ENCODE measurements at places on chromosomes 2 and 18.

GRCh38 chr2:42964439-42965083 is 172.2 kb upstream of the HAAO start:
- peak; percentile 96 for DNase-seq

DNA sequence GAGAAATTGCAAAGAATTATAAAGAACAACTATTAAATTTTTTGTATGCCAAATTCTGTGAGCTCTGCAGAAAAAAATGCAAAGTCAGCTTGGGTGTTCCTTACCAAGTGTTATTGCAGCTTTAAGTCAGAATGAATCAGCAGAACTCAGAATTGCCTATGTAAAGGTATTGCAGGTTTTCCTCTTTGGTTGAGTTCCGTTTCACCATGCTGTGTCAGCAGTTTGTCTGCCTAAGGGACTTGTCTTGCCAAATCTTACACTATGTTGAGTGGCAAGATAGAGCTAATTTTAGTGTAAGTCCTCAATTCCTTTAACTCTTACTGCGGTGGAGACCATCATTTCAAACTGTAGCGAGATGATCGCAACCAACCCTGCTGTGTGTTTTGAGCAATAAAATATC is 38.8 kb downstream of the ADAM23 start:
- DNase-seq = no peak

GRCh38 chr18:2424420-2424819 is 146.9 kb downstream of the METTL4 start:
- no peak for DNase-seq

- DNase-seq = peak; percentile 55
These were observed 254.9 kb downstream of the IRS1 start for GRCh38 chr2:226544596-226545210.

DNA sequence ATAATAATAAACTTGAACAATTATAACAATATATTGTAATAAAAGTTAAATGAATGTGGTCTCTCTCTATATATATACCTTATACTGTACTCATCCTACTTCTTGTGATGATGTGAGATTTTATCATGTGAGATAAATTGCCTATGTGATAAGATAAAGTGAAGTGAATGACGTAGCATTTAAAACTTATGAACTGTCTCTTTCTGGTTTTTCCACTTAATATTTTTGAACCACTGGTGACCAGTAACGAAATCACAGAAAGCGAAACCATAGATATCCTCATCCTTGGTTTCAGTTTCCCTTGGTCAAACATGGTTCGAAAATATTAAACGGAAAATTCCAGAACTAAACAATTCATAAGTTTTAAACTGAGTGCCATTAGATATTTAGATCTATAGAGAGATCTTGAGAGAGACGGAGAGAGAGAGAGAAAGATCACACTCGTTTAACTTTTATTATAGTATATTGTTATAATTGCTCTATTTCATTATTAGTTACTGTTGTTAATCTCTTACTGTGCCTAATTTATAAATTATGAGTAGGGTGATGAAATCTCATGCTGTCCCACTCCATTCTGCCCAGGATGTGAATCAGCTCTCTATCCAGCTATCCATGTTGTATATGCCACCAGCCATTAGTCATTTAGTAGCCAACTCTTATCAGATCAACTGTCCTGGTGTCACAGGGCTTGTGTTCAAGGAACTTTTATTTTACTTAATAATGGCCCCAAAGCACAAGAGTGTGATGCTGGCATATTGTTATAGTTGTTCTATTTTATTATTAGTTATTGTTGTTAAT is 156.8 kb downstream of the THADA start:
- DNase-seq = peak; percentile 73

All from fibroblast of villous mesenchyme (primary cell).